ENCODE measurements at places on chromosomes 16 and 17.

- no peak for DNase-seq
Observed at GRCh38 chr16:4393240-4393600, 21.6 kb downstream of the VASN start.

GRCh38 chr17:68248891-68249290 lies 1.0 kb downstream of the AMZ2 start:
- no peak for DNase-seq

- no peak for DNase-seq
Observed at GRCh38 chr17:73551759-73552158, 92.5 kb downstream of the SDK2 start.

GRCh38 chr17:78264590-78264989 lies 33.2 kb downstream of the TMEM235 start:
- DNase-seq: no peak

DNA sequence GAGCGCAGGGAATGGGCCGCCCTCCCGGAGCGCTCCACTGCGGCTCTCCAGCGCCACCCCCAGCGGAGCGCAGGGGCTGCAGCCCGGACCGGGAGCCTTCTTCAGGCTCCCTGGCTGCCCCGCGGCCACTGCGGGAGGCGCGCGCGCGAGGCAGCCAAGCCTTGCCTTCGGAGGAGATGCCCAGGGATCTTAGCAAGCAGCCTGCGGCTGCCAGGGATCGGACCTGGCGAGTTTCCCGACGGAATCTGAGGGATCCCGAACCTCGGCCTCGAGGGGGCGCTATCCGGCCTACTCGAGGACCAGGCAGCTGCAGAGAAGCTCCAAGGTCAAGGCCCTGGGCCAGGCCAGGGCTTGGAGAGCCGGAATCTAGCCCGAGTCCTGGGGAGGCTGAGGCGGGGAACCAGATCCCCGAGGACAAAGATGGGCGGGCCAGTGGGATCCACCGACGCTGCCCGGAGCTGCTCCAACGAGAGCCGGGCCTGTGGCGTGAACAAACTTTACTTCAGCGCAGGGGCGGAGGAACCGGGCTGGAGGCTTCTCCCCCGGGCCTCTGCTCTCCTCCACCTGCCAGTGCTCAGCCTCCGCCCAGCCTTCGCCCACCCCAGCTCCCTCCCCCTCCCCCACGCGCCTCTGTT lies at the start of gene IRX6:
Gene IRX6 (plus strand): TSS at position 567 of the 635 bp plus-strand sequence. CDS start 889 bp downstream, outside the sequence.
- no peak for DNase-seq

- no peak for DNase-seq
Observed at GRCh38 chr17:54899721-54900456, 763 bp upstream of the TOM1L1 start.

- no peak for DNase-seq
Observed at GRCh38 chr17:66518677-66519076, 216.3 kb downstream of the PRKCA start.

GRCh38 chr17:66684261-66684660 lies 150.7 kb upstream of the CACNG5 start:
- no peak for DNase-seq

- no peak for DNase-seq
Observed at GRCh38 chr17:50208611-50209061, 7.2 kb upstream of the COL1A1 start.
